ENCODE measurements at places on chromosomes 1 and 21.

- peak; percentile 82 for DNase-seq
These were observed 734.2 kb upstream of the ADAMTS5 start for GRCh38 chr21:27700974-27701614.

GRCh38 chr1:206014601-206015000 is 9.1 kb downstream of the CTSE start:
- DNase-seq: no peak

DNA sequence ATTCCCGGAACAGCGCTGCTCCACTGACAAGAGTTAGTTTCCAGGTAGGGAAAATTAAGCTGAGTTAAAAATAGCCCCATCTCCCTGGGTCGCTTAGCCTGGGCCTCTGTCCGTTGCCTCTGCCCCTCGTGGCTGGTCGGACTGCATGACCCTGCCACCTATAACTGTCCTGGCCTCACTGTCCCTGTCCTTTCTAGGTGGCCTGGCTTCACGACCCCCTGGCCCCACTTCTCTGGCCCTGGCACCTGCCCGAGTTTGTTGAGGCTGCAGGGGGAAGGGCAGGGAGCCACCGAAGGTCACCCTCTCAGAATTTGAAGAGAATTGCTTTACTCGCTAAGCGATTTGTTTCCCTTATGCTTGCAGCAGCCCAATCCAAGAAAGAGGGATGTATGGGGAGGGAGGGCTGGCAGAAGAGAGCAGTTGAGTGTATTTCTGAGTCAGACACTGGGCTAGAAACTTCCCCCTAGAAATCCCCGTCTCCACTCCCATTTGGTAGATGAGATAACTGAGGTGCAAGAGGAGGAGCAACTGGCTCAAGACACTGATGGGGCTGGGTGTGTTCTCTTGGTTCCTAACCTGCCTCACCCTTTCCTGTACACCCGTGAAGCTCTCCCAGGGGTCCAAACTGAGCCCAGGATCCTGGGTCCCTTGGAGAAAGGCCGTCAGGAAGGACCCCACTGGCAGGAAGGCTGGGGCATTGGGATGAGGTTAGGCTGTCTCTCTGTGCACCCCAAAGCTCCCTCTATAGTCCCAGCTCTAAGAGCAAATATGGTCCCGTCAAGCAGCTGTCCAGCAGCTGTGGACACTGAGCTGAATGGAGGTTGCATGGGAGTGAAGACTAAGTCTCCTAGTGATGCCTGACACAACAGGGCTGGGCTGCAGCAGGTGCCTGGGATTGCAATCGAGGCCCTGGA is 2.9 kb upstream of the EDN2 start:
- DNase-seq: peak; percentile 60

DNA sequence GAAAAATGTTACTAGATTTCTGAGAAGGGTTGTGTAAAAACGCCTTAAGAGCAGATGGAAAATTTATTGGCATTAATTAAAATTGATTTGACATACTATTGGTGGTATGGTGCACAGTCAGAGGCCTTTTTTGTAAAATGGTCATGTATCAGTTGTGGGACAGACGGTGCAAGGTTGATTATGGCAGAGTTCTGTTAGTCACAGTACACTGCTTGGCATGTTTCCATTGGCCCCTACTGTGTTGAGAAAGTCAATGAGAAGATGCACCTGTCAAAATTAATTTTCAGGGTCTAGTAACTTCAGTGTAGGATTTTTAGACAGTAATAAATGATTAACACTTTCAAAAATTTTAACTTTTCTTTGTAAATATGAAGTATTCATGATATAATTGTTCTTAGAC is 4.4 kb downstream of the B3GALT2 start:
- no peak for DNase-seq

DNA sequence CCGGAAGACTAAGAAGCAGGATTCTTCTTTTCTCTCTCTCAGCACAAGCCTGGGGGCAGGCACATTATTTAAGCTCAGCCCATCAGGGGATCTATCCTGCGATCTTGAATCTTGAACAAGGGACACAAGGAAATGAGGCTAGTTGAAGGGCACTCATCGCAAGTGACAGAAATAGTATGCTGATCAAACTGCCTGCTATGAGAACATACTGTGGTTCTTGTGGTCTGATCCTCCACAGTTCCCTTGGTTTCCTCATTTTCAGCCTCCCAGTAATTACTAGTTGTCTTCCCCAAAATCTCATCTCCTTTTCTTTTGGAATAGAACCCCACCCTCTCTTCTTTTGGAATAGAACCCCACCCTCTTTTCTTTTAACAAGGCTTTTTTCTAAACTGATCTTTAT is 6.5 kb downstream of the ANKRD45 start:
- DNase-seq: no peak

- peak; percentile 4 for DNase-seq
These were observed 53.3 kb upstream of the FAM89A start for GRCh38 chr1:231093156-231093922.

DNA sequence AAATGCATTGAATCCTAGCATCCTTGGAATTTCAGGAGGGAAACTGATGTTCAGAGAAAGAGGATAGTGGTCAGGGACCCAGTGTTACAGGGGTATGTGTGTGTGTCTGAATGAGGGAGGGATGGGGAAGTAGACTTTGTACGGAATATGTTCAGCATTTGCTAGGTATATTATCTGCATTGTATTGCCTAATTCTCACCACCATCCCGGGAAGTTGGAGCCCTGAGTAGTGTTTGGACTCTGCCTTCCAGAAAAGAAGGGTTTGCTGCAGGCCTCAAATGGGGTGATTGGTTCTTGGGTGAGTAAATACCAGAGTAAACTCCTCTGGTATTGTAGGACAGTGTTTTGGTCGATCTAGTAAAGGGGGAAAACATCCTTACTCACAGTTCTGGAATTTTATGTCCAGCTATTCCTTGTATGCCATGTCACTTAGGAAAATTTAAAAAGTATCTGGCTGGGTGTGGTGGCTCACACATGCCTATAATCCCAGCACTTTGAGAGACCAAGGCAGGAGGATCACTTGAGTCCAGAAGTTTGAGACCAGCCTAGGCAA is 7.1 kb upstream of the ZNF496 start:
- no peak for DNase-seq

GRCh38 chr1:244989813-244990212 is 125.5 kb upstream of the HNRNPU start:
- DNase-seq: peak; percentile 58

- no peak for DNase-seq
These were observed 184.2 kb downstream of the TRABD2B start for GRCh38 chr1:47812904-47813514.

DNA sequence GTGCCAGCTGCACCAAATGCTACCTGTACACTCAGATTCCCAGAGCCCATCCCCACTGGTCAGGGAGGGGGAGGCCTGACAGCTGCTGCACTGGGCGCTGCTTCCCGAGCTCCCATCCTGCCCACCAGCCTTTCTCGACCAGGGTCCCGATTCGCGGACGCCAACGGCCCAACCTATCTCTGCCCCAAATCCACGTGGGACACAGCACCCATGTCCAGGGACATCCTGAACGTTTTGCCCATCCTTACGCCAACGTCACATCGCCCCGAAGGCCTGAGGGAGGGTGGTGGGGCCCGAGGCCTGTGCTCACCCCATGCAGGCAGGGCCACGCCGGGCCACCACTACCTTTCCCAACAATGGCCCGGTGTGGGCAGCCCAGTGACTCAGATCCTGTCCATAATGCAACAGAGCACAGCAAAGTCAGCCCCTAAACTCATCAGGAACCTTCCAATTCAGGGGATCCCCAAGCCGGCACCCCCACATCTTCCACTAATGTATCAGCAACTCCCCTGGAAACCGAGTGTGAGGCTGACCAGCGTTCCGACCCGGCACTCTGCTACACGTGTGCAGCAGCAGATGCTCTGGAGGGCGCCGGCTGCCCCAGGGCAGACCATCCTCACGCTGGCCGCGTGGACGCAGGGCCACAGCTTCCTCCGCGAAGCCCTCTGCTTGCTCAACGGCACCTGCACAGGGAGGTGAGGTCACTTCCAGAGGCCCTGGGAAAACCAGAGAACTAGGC is 11.3 kb upstream of the TMEM240 start:
- no peak for DNase-seq

DNA sequence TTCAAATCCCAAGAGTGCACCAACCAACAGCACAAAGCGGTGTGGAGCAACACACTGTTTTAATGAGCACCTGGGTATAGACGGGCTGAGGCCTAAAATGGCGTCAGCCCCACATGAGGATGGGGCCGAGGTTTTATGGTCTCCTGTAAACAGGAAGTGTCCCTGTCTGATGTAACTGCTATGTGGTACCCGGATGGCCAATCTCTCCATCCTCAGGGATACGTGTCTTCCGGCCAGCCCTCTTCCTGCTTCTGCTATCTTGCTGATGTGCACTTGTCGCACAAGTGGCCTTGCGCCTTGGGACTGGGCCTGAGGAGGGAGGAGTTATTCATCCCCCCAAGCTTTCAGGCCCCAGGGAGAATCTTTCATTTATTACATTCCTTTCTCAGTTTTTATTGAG is 73.5 kb downstream of the CNST start:
- no peak for DNase-seq

DNA sequence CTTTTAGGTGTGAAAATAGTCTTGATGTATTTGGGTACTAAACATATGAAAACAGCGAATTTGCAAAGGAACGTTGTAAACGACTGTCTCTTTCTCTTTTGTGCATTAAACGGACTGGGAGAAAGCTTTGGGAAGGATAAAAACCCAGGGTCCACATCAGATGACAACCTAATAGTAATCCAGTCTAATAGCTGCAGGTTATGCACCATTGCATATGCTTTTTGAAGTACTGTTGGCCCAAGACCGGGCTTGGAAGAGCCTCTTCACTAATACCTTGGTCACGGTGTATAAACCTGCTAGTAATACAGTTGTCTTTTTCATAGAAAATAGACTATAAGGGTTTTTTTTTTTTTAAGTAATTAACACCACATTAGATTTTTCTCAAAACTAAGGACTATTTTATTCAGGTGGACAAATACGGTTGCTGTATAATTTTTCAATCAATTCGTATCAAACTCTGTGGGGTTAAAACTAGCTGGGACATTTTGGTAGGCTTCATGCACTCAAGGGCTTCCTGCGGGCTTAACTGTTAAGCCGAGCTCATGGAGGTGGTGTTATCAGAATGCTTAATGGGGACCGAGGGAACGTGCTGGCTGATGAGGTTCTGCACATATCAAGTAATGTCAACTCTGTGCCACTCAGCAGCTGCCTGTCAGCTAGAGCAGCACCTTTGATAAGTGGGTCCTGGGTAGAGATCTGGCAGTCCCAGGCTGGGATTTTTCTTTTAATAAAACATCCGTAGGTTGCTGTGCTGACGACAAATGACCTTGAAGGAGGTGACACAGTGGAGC is 2.1 kb downstream of the RYR2 start:
- DNase-seq: no peak

DNA sequence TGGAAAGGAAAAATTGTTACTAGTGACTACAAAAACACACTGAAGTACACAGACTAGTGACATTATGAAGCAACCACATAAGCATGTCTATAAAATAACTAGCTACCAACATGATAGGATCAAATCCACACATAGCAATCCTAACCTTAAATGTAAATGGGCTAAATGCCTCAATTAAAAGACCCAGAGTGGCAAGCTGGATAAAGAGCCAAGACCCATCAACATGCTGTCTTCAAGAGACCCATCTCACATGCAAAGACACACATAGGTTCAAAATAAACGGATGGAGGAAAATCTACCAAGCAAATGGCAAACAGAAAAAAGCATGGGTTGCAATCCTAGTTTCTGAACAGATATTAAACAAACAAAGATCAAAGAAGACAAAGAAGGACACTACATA is 49.4 kb upstream of the LRRC8B start:
- no peak for DNase-seq

DNA sequence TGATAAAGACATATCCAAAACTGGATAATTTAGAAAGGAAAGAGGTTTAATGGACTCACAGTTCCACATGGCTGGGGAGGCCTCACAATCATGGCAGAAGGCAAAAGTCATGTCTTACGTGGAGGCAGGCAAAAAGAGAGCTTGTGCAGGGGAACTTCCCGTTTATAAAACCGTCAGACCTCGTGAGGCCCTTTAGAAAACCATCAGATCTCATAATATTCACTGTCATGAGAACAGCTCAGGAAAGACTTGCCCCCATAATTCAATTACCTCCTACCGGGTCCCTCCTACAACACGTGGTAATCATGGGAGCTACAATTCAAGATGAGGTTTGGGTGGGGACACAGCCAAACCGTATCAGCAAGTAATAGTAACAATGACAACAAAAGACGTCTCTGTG is 88.2 kb upstream of the SLC25A33 start:
- no peak for DNase-seq

- DNase-seq: no peak
These were observed 910 bp downstream of the RUNX1 start for GRCh38 chr21:35048183-35048601.

- no peak for DNase-seq
These were observed 155.9 kb downstream of the ZNF281 start for GRCh38 chr1:200253774-200254495.

DNA sequence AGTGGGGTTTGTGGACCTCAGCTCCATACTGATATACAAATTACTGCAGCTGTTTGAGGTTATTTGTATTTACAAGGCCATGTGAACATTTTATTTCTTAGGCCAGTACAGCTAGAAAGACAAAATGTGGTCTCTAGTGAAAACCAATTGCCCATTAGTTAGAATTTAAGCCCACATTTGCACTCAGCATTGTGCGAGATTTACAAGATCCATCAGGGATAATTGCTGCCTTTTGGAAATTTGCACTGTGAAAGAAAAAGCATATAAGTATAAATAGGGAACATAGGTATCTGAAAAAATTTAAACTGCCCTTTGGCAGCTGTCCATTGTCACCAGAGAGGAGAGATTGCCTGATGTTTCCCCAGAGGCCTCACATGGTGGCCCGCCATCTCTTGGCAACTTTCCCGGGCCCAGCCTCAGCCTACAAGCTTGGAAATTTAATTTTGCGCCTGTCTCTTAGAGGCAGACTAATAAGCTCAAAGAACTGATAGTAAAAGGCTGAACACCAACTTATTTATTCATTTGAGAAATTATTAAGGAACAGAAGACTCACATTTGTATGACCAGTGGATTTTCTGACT is 120.7 kb downstream of the MAP3K21 start:
- no peak for DNase-seq

DNA sequence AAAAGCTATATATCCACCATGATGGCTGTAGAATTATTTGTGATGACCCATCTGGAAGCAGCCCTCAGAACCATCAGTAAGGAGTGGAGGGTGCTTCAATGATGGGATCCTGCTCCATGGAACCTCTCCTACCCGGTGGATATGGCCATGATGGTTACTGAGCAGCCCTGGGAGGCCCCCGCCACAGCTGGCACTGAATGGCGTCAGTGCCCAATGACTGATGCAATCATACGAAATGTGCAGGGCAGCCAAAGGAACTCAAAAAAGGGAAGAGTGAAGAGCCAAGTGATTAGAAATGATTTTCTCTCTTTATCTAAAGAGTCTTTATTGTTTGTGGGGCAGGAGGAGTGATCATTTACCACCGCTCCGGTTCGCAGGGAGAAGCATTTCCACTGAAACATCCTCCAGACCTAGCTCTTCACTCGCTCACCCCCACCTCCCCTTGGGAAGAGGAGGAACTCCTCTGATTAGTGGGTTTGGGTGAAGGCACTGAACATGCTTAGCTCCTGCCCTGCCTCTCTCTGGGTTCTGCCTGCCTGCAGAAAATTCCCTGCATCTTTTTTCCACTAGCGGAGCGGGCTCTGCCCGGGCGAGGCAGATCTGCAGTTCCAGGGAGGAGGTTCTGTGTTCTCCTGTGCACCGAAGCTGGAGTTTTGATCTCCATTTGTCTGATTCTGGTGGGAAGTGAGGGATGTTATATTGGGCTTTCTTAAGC is 260.3 kb downstream of the GRIK3 start:
- DNase-seq: no peak
